Stimulated activated CD4-positive, alpha-beta T cell treated with anti-CD3 and anti-CD28 coated beads, Interleukin-12 subunit alpha, Interleukin-12 subunit beta, amount 100 ng/mL, for 24 hours (primary cell): ENCODE measurements at places on chromosomes 13 and 19.

- no peak for DNase-seq
Observed at GRCh38 chr19:19498255-19498991, 16.9 kb downstream of the TSSK6 start.

DNA sequence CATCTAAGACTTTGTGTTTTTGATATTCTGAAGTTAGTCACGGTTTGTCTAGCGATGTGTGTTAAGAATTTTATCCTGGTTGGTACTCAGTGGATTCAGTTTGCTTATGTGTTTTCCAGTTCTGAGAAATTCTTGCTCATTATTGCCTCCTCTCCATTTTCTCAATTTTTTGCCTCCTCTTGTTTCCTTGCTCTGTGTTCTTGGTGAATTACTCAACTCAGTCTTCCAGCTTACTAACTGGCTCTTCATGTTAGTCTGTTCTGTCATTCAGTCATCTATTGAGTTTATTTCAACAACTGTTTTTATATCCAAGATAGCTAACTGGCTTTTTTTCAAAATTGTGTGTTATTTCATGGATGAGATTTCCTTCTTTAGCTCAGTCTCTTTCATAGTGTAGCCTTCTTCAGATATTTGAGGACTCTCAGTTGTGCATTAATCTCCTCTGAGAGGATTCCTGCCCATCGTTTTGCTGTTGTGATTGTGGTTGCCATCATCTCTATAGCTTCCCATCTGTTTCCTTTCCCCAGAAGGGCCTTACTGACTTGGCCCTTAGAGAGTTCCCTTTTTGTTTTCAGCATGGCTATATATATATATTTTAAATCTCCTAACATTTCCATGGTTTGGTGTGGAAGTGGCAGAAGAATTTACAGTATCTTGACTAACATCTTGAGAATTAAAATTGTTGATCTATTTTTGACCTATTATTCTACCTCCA, 6.2 kb downstream of the SETDB2 start:
- no peak for DNase-seq

GRCh38 chr19:10766671-10767201, 48.9 kb downstream of the DNM2 start:
- no peak for DNase-seq

DNA sequence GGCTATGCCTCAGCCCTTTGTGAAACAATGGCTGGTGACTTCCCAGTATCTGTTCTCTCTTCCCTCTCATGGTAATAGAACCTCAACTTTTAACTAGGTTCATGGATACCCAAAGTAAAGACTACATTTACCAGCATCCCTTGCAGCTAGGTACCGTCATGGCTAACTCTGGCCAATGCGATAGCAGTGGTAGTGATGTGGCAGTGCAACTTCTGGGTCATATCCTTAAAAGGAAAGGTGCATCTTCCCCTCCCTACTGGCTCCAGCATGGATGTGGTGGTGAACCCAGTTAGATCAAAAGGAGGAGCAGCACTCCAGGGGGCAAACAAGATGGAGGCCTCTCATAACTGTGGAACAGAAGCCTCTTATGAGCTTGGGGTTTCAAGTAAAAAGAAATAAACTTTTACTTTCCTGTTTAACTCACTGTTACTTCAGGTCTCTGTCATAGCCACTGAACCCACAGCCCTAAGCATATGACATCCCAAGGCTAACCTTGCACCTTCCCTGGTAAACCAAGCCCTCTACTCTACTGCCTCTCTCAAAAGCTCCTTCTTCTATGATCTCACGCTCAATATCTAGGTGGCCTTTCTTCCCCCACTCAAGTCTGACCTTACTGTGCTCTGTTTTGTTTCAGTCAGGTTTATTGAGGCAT, 104.4 kb downstream of the DOCK9 start:
- no peak for DNase-seq

DNA sequence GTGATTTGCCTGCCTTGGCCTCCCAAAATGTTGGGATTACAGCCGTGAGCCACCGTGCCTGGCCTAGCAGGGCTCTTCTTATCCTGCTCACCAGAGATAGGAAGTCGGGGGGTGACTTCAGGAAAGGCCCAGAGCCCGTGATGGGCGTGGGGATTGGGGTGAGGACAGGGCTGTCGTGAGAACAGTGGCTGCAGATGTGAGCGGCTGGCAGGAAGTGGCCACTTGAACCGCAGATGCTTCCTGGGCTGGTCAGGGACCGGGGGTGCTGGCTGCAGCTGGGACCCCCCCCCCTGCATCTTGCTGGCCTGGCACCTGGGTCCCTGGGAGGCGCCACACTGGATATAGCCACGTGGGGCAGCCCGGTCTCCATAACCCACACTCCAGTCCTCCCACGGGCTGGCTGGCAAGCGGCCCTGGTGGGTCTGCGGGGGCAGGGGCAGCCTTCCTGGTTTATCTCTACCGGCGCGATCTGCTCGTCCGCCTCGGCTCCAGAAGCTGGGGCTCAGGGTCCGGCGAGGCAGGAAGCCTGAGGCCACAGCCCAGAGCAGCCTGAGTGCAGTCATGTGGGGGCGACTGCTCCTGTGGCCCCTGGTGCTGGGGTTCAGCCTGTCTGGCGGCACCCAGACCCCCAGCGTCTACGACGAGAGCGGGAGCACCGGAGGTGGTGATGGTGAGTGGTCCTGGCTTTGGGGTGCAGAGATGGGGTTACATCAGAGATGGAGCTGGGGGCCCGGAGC, at the start of gene F2RL3:
Gene F2RL3 (plus strand): TSS at position 371 of the 737 bp plus-strand sequence. CDS start 191 bp downstream, at position 562.
- no peak for DNase-seq

DNA sequence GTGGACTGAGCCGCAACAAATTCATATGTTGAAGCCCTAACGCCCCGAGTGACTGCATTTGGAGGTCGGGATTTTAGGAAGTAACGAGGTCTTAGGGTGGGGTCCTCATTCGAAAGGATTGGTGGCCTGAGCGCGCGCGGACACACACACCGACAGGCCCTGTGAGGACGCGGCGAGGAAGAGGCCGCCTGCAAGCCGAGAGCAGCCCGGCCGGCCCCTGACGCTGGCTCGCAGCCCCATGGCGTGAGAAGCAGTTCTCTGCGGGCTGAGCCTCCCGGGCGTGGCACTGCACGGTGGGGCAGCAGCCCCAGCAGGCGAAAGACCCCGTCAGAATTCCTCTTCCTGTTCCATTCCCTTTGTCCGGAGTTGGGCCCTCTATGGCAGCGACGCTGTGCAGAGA, 131.2 kb downstream of the CRYL1 start:
- DNase-seq: no peak

DNA sequence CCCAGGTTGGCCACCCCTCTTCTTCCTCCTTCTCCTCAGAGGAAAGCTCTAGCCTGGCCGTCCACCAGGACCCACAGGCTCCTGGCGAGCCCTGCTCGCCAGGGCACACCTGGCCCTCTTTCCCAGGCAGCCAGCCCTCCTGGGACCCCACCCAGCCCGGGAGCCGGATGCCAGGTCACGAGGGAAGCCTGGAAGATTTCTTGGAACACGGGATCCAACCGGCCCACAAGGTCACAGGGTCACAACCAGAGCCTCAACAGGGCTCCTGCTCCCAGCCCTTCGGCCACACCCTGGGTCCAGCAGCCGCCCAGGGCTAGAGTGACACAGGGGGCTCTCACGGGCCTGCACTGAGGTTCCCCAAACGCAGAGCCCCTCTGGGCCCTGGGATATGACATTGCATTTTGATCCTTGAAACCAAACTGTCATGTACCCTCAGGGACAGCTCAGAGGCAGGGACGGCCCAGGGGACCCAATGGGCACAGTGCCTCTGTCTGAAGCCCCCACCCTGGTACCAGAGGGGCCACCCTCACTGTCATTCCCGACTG, 5.5 kb downstream of the MKNK2 start:
- no peak for DNase-seq

- DNase-seq: no peak
Observed at GRCh38 chr13:30119476-30119875, 187.9 kb downstream of the KATNAL1 start.

DNA sequence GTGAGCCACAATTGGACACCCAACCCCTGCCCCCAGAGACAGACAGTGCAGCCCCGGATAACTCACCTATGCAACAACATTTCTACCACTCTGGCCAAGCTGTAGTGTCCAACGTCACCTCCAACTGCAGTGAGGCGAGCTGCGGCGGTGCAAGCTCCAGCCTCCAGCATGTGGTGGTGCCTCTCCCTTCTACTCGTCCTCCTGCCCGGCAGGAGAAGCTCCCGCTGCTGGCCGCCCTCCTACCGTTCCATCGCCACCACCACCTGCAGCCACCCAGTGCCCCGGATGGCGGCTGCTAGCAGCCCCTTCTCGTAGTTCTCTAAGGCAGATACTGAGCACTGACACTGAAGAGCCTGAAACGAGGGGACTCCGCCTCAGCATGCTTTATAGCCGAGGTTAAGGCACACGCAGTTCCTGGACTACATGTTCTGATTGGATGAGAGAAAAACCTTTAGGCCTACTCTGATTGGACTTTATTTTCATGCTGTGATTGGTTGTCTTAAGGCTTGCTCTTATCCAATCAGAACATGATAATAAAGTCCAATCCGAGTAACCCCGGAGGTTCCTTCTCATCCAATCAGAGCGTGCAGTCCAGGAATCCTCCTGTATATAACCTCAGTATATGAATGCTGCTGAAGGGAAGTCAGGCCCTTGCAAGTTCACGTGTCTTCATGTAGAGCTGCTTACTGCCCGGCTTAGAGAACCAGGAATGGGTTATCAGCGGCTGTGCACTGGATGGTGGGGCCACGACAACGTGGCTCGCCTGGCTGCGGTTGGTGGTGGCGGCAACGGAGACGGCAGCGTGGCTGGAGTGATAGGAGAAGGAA, 63.5 kb downstream of the TUBA3C start:
- no peak for DNase-seq

- no peak for DNase-seq
Observed at GRCh38 chr19:32863841-32864240, 5.7 kb downstream of the SLC7A9 start.

DNA sequence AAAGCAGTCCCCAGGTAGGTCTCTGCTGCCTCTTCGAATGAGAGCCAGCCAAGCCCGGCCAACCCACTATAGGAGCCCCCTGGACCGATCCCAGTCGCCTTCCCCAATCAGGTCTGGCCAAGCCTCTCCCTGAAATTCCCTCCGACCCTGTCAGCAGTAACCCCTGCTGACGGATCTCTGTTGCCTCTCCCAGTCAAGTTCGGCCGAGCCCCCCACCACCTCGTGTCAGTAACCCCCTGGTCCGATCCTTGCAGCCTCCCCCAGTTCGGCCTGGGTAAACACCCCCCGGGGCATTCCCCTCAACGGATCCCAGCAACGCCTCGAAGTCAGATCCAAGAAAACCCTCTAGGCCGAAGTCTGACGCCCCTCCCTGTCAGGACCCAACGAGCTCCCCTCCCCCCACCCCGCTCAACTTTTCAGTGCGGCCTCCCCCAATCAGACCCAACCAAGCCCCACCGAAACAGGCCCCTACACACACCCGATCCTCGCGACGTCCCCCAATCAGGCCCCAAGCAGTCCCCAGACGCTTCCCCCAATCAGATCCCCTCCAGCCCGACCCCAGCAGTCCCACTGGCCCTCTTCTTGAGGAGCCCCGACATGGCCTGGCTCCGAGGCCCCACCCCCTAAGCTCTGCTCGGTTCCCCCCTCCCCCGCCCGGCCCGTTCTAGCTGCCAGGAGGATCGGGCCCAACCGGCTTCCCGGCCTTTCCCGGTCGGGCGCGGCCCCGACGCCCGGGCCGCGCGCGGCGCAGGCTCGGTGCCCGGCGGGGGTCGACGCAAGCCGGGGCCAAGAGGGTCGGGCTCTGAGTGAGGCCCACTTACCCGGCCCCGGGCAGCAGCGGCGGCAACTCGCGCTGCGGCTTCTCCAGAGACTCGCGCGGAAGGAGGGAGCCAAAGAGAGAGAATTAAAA, 1.8 kb downstream of the TNPO2 start:
- no peak for DNase-seq

DNA sequence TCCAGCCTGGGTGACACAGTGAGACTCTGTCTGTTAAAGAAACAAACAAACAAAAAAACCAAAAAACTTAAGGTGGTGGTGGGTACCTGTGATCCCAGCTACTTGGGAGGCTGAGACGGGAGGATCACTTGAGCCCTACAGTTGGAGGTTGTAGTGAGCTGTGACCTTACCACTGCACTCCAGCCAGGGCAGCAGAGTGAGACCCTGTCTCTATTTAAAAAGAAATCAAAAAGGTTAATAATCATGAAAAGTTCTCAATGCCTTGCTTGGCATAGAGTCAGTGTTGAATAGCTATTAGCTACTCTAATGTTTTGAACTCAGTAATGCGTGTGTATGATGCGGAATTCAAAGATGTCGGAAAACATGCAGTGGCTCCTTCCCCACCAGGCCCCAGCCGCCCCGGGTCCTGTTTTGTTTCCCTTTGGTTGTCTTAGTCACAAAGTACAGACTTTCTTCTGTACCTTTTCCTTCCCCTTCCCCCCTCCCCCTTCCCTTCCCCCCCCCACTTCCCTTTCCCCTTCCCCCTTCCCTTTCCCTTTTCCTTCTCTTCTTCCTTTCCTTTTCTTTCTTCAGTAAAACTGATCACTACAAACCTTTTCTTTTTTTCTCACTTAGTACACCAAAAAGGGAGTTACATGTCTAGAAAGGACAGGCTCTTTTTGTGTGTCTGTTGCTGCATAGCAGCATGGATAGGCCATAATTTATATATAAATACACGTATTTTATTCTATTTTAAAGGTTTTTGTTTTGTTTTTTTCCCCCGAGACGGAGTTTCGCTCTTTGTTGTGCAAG, 35.2 kb downstream of the DNM2 start:
- DNase-seq: no peak

- no peak for DNase-seq
Observed at GRCh38 chr13:103514619-103515018, 448.4 kb upstream of the SLC10A2 start.

- DNase-seq: peak; percentile 88
Observed at GRCh38 chr19:1113030-1113985, 9.5 kb downstream of the GPX4 start.

DNA sequence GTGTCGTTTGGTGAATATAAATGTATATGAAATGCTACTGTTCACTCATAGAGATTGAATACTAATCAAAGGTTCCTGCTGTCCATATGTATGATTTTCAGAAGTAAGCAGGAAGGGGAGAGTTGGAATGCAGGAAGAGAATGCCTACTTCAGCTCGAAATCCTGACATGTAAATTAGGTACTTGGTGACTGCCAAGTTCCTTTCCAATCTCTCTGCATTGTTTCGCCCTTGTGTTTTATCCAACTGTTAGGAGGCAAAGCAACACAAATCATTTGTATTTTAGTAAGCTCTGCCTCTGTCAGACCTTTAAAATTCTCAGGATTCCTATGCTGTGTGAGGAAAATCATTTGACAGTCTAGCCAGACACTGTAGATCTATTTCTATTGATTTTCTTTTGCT, 9.0 kb downstream of the STARD13 start:
- no peak for DNase-seq

- DNase-seq: no peak
Observed at GRCh38 chr19:12546068-12546467, 5.2 kb downstream of the ZNF564 start.

- no peak for DNase-seq
Observed at GRCh38 chr13:56352361-56352760, 788.4 kb upstream of the PRR20A start.

- no peak for DNase-seq
Observed at GRCh38 chr19:54229146-54229545, 6.3 kb upstream of the LILRB3 start.
